ENCODE measurements at places on chromosomes 5 and 9. TPM values are rescaled to one million over a fixed set of nuclear protein-coding genes. Genes with fewer than 3 reads are reported as not detected.

DNA sequence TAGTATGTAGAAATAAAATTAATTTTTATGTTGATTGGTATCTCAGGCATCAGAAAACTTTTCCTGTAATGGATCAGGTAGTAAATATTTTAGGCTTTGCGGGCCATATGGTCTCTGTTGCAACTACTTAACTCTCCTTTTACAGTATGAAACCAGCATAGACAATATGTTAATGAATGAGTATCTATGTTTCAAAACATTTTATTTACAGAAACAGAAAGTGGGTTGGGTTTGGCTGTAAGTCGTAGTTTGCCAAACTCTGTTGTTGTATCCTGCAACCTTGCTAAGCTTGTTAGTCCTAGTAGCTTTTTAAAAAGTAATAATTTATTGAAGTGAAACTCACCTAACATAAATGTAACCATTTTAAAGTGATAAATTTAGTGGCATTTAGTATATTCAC is 132.1 kb downstream of the NR3C1 start:
- no peak for DNase-seq
- H3K27ac ChIP-seq, result no peak overlapping the region
- H3K4me3 ChIP-seq, result no peak overlapping the region
- H3K4me1 ChIP-seq, result no peaks in the 10 kb centered on the region
- H3K36me3 ChIP-seq, result no peaks in the 10 kb centered on the region

DNA sequence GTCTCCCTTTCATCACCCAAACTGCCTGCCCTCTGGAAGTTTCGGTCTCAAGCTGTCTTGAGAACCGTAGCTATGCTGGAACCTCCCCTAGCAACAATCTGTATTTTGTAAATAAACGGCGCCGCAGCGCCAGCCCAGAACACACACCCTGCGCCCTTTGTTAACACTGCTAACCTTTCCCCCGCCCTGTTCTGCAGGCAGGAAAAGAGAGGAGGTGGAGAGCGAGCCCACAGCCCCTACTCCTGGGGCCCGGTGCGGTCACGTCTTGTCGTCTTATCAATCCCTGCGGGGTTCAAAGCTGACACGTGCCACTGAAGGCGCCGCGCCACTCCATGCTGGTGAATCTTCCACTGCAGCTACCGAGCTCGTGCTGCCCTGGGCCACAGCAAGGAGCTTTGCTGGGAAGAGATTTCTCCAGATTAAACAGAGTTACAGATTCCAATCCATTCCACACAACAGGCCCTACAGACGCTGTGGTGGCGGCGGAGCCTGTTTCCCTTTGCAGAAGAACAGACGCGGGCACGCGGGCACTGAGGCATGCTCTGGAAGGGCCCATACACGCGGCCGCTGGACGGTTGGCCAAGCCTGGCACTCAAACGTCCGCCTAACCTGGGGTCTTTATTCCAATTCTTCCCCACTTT is 25.3 kb downstream of the ZDHHC11B start:
- DNase-seq, result peak; percentile 92
- peak overlapping the region; percentile 77 for H3K27ac ChIP-seq
- no peaks in the 10 kb centered on the region for H3K36me3 ChIP-seq
- peaks cover 41% of the 10 kb centered on the region for H3K4me1 ChIP-seq
- no peak overlapping the region for H3K4me3 ChIP-seq
- no peaks in the 10 kb centered on the region for H3K27me3 ChIP-seq

DNA sequence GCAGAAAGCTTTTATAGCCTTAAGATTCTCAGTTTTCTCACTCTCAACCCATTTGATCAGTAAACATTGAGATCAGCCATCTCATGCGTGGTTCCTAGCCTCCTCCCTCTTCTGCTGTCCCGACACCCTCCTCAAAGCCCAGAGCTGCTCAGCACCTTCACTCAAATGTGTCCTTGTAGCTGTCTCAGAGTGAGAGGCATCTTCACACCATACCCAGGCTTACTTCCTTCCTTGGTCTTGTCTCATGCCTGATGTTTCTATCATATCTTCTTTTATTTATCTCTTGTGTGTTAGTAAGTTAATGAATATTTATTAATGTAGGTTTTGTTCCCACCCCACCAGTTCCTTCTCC is 72.4 kb upstream of the SNX2 start:
- H3K4me3 ChIP-seq, result no peak overlapping the region
- H3K36me3 ChIP-seq, result no peaks in the 10 kb centered on the region
- no peak for DNase-seq
- no peaks in the 10 kb centered on the region for H3K4me1 ChIP-seq

GRCh38 chr5:173643964-173644363 is 27.5 kb upstream of the BOD1 start:
- H3K27me3 ChIP-seq, result no peaks in the 10 kb centered on the region
- no peak overlapping the region for H3K4me3 ChIP-seq
- H3K27ac ChIP-seq, result no peak overlapping the region
- peak; percentile 35 for DNase-seq
- H3K4me1 ChIP-seq, result peaks cover 21% of the 10 kb centered on the region

DNA sequence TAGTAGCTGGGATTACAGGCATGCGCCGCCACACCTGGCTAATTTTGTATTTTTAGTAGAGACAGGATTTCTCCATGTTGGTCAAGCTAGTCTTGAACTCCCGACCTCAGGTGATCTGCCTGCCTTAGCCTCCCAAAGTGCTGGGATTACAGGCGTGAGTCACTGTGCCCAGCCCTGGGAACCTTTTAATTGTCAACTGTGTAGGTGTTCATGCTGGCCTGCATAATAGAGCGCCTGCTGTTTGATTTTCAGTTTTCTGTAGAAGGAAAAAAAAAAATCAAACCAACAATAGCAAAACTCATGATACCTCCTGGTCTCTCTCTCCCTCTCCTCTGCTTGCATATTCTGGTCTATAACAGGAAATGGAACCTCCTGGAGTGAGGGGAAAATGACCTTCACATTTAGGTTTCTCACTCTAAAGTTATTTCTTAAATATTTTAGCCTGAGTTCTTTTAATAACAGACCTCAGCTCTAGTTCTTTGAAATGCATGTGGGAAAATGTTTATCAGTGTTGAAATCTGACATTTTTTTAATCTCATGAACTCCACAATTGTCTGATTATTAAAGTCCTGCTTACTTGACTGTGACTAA is 51.7 kb downstream of the EXOSC2 start:
- no peak overlapping the region for H3K4me3 ChIP-seq
- DNase-seq, result no peak
- no peak overlapping the region for H3K27ac ChIP-seq
- no peaks in the 10 kb centered on the region for H3K4me1 ChIP-seq
- peaks cover 6% of the 10 kb centered on the region for H3K36me3 ChIP-seq

DNA sequence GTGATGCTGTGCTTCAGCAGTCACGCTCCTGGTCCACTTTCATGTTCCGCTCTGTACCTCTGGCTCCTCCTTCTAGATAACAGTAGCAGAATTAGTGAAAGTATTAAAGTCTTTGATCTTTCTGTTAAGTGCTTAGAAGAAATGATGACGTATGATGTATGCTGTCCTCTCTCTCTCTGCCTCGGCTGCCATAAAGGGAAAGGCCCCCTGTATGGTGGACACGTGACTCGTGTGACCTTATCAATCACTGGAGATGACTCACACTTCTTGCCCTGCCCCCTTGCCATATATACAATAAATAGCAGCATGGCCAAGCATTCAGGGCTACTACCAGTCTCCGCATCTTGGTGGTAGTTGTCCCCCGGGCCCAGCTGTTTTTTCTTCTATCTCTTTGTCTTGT is 100.3 kb downstream of the SYK start:
- H3K27me3 ChIP-seq, result peaks cover 6% of the 10 kb centered on the region
- H3K4me1 ChIP-seq, result no peaks in the 10 kb centered on the region
- no peak overlapping the region for H3K4me3 ChIP-seq
- DNase-seq, result no peak
- no peak overlapping the region for H3K27ac ChIP-seq
- no peaks in the 10 kb centered on the region for H3K36me3 ChIP-seq

DNA sequence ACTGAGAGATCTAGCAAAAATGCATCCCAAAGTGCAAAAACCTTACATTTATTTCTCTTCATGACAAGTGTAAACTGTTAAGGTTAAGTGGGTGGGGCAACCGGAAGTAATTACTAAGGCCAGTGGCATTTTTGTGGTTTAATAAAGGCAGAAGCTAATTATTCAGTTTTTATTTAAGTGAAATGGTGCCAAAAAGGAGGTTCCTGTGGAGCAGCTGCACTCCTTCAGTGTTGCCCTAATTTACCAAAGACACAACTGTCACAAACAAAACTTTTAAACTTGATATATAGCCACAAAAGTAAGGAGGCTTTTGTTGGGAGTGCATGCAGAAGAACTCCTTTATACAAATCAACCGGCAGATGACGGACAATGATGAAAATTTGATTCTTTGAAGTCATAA is 81.6 kb downstream of the NDUFS4 start:
- no peak for DNase-seq
- no peaks in the 10 kb centered on the region for H3K4me1 ChIP-seq
- no peaks in the 10 kb centered on the region for H3K27me3 ChIP-seq
- peaks cover 3% of the 10 kb centered on the region for H3K36me3 ChIP-seq
- no peak overlapping the region for H3K27ac ChIP-seq

GRCh38 chr5:95876782-95877181 is 54.3 kb upstream of the GLRX start:
- H3K4me3 ChIP-seq, result no peak overlapping the region
- H3K27ac ChIP-seq, result no peak overlapping the region
- no peaks in the 10 kb centered on the region for H3K27me3 ChIP-seq
- H3K4me1 ChIP-seq, result no peaks in the 10 kb centered on the region
- no peaks in the 10 kb centered on the region for H3K36me3 ChIP-seq
- no peak for DNase-seq

- peaks cover 14% of the 10 kb centered on the region for H3K4me1 ChIP-seq
- no peak for DNase-seq
- no peak overlapping the region for H3K4me3 ChIP-seq
- H3K27me3 ChIP-seq, result no peaks in the 10 kb centered on the region
- H3K36me3 ChIP-seq, result no peaks in the 10 kb centered on the region
- no peak overlapping the region for H3K27ac ChIP-seq
Observed at GRCh38 chr5:119361594-119362125, 5.8 kb downstream of the TNFAIP8 start.

GRCh38 chr9:104944356-104944755 is 16.4 kb upstream of the ABCA1 start:
- H3K4me1 ChIP-seq, result no peaks in the 10 kb centered on the region
- peak; percentile 90 for DNase-seq
- no peak overlapping the region for H3K4me3 ChIP-seq
- no peaks in the 10 kb centered on the region for H3K36me3 ChIP-seq
- no peak overlapping the region for H3K27ac ChIP-seq

DNA sequence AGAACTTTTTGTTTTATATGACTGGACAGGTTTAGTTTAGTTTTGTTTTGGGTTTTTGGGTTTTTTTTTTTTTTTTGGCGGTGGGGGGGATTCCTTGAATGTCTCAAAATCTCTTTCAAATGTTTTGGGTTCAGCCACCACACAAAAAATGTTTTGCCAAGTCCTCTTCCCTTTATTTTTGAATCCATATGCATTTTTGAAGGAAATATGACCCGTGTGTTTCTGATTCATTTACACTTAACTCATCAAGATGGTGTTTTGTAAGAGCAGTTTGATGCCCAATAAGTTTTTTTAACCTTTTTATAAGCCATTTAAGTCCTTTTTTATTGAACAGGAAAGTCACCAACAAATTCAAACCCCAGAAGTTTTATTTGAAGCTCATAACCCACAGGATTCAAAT is 209.8 kb downstream of the CWC27 start:
- DNase-seq, result no peak
- no peaks in the 10 kb centered on the region for H3K36me3 ChIP-seq
- no peak overlapping the region for H3K4me3 ChIP-seq
- H3K27me3 ChIP-seq, result no peaks in the 10 kb centered on the region
- H3K4me1 ChIP-seq, result no peaks in the 10 kb centered on the region
- H3K27ac ChIP-seq, result no peak overlapping the region

DNA sequence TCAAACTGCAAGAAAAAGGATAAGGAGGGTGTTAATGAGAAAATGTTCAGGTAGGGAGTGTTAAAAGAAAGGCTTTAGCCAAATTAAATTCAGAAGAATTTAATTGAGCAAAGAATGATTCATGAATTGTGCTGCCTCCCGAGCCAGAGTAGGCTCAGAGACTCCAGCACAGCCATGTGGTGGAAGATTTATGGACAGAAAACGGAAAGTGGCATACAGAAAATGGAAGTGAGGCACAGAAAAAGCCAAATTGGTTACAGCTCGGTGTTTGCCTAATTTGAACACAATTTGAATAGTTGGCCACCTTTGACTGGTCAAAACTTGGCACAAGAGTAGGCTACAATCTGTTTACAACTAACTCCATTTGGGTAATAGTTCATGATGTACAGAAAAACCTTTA is 9.6 kb upstream of the SLC30A5 start:
- no peak overlapping the region for H3K4me3 ChIP-seq
- no peak for DNase-seq
- no peaks in the 10 kb centered on the region for H3K36me3 ChIP-seq
- H3K27me3 ChIP-seq, result no peaks in the 10 kb centered on the region
- H3K27ac ChIP-seq, result no peak overlapping the region
- no peaks in the 10 kb centered on the region for H3K4me1 ChIP-seq

DNA sequence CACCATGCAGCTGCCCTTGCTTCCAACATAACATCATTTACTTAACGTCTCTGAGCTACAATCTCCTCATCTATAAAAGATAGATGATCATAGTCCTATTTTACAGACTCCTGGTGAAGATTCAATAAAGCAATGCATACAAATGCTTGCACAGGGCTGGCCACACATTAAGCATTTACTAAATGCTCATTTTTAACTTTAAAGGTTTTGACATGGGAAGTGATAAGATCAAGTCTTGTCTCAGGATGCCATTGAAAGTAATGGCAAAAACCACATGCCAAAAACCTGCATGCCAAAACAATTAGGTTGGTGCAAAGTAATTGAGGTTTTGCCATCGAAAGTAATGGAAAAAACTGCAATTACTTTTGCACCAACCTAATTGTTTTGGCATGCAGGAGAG is 181.2 kb upstream of the ADRA1B start:
- H3K27me3 ChIP-seq, result no peaks in the 10 kb centered on the region

DNA sequence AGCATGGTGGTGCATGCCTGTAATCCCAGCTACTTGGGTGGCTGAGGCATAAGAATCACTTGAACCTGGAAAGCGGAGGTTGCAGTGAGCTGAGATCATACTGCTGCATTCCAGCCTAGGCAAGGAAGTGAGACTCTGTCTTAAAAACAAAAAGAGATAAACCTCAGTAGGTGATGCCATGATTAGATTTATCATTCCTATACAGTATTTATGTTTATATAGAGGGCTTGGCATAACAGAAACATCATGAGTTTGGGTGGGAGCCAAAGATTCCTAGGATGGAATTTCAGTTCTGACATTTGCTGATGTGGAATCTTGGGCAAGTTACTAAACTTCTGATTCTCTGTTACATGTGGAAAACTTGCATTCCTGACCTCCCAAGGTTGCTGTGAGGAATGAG is 22.3 kb downstream of the RFK start:
- no peaks in the 10 kb centered on the region for H3K36me3 ChIP-seq
- H3K27me3 ChIP-seq, result no peaks in the 10 kb centered on the region
- peaks cover 17% of the 10 kb centered on the region for H3K4me1 ChIP-seq
- no peak for DNase-seq
- H3K27ac ChIP-seq, result no peak overlapping the region

GRCh38 chr5:178387856-178388190 is 155.2 kb upstream of the PHYKPL start:
- no peak overlapping the region for H3K27ac ChIP-seq
- no peak overlapping the region for H3K4me3 ChIP-seq
- DNase-seq, result no peak
- H3K27me3 ChIP-seq, result peaks cover 49% of the 10 kb centered on the region

Gene FOXD4L4
- total RNA-seq, result 0.04 TPM

Gene PROB1
- total RNA-seq, result 18.8 TPM

All from muscle of leg (tissue), 16 donors.